Stimulated activated CD8-positive, alpha-beta memory T cell treated with anti-CD3 and anti-CD28 coated beads, Interleukin-15, amount 100 ng/mL, for 48 hours (primary cell): ENCODE measurements at places on chromosomes 2 and 18.

DNA sequence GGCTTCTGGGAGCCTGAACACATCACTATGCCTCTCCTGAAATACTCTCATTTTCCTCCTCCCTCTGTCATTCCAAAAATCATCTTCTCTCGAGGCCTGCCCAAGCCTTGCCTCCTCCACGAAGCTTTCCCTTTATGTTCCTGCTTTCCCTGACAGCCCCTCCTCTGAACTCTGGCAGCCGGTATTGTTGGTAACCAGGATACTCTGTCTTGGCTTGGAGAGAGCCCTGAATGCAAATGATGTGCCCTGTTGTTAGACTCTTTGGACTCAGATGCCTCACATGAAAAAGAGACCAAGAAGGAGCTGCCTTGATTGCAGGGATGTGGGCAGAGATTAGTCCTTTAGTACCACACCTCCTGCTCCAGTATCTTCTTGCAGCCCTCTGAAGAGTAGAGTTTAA, 138.5 kb upstream of the DLX2 start:
- DNase-seq: no peak

- DNase-seq: no peak
Measured at GRCh38 chr2:42953216-42953615, 160.8 kb upstream of the HAAO start.

DNA sequence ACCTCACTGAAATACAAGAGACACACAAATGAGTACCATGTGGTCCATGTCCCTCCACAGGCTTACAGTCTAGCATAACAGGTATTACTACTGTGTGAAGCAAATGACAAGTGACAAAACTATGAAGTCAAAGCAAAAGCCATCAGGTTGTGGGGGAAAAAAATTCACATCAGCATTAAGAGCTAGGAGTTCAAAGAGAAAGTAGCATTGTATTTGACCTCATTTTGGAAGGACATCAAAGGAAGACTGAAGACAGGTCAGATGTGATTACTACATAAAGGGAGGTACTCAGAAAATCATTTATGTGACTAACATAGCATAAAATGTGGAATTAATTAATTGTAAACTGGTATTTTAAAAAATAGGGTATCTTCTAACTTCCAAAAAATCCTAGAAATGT, 224.2 kb downstream of the CDH2 start:
- no peak for DNase-seq

DNA sequence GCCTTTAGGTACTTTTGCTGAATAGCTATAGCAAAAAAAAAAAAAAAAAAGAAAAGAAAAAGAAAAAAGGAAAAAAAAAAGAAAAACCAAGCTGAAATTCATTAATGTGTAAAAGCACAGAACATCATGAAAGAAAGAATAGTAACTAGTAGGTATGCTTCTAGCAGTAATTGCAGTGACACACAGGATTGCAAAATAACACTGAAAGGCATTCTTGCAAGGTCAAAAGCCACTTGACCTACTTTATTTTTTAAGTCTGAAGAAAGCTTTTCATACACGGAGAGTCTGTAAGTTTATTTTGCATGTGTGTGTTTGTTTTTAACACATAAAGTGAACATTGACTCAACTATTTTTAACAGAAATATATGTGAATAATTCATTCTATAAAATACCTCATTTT, 54.4 kb downstream of the DOK6 start:
- no peak for DNase-seq
